ENCODE measurements at places on chromosomes 11 and 22. TPM values are rescaled to one million over a fixed set of nuclear protein-coding genes. Genes with fewer than 3 reads are reported as not detected.

DNA sequence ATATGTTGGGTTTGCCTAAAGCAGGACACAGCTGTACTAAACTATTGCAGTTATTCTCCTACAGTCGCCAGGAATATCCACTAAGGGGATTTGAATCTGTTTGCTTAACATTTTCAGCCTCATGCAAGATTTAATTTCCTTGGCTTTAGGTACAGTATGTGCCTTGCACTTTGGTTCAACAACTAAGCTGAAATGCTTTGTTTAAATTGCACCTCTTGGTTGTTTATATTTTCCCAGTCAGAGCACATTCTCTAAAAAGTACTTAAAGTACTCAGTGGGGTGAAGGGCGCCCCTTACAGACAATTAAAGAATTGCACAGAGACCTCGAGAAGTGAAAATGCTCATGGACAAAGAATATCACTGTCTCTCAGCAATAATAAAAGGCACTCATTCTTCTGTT is 107.8 kb upstream of the MTNR1B start:
- DNase-seq, result no peak

- DNase-seq, result no peak
These were observed 399.7 kb downstream of the BRD1 start for GRCh38 chr22:49427941-49428340.

DNA sequence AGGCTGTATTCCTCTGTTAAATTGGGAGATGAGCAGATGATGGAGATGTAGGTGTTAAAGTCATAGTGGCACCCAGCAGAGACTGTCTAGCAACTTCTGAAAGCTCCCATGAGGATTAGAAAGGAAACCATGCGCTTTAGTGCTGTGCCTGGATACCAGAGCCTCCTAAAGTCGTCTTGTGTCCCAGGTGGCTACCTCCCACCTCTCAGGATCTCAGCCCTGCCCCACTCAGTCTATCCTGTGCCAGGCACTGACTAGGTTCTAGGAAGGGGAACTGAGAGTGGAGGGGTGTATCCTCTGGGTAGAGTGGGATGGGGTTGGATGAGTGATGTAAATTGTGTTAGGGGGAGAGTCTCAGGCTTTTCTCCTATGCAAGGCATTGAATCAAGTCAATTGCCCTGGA is 60.2 kb downstream of the KIAA1671 start:
- DNase-seq, result no peak

GRCh38 chr11:19777039-19777376 is 64.4 kb downstream of the NAV2 start:
- DNase-seq, result no peak

ANKK1 gene
- not detected for total RNA-seq

DGAT2 gene
- total RNA-seq, result 0.40 TPM

FADS1 gene
- 29.2 TPM for total RNA-seq

APOA1 gene
- not detected for total RNA-seq

- no peak for DNase-seq
These were observed 5.3 kb upstream of the KLHDC7B start for GRCh38 chr22:50540381-50540780.

GRCh38 chr22:45692549-45692948 is 20.9 kb downstream of the ATXN10 start:
- DNase-seq, result peak; percentile 46

ABCC8 gene
- not detected for total RNA-seq

KCNJ5 gene
- total RNA-seq, result not detected

DNA sequence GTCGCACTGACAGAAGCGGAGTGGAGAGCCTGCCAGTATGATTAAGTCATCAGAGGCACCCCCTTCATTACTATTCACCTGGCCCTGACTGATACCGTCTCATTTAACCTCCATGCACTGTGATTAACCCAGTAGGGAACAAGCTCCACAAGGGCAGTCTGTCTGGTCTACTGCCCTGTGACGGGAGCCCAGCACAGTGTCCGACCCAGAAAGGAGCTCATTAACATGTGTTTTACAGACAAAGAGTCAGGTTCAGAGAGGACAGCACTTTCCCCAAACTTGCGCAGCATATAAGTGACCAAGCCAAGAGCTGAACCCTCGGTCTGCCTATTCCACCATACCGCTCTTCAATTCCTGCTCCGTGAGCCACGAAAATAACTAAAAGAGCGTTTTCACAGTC is 129.5 kb downstream of the RRAS2 start:
- DNase-seq, result no peak
